ENCODE measurements at places on chromosomes 1 and 21.

GRCh38 chr1:207897188-207897587 is 13.7 kb downstream of the CD34 start:
- DNase-seq, result no peak

DNA sequence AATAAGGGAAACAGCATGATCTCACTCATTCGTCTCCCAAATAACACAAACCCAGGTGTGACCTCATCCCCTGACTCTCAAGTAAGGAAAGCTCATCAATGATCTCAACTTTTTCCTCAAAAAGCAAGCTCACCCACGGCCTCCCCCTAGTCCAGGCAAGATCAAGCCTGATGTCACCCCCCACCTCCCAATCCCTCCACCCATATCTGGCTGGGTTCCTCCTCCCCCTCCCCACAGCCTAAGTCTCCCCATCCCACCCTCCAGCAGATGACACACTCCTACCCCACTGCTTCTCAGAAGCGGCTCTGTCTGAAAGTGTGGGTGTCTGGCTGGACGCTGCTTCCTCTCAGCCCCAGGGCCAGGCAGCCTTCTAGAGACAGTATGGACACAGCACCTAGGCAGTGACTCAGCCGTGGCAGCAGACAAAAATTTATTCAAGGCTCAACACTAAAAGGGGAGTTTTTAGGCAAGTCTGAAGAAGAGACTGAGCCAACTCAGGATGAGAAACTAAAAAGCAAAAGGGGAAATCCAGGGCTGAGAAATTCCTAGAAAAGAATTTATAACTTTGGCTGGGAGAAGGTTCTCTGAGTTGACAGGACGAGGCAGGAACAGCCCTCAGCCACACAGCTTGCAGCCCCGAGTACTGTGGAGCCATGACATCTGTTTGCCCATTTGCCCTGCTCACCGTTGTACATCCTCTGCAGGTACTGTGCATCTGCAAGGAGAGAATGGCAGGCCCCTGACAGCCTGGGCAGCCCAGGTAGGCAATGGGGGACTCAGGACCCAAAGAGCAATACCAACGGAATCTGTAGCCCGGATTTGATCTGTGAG is 81.6 kb upstream of the LRRC8D start:
- peak; percentile 37 for DNase-seq

DNA sequence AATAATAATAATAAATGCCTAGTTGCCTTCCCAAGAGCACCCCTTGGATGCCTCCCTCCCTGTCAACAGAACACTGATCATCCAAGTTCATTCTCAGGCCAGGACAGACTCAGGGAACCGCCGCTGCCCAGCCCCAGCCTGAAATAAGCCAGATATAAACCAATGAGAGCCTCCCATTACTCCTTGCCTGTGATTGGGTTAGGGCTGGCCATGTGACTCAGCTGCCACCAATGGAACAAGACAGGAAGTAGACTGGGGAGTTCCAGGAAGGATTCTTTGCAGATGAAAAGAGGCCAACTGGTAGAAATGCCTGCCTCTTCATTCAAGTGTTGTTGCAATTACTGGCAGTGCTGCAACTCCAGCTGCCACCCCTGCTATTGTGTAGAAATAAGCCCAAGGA is 146.4 kb upstream of the TIAM1 start:
- no peak for DNase-seq

- DNase-seq, result no peak
Observed at GRCh38 chr1:166920561-166921475, 44.8 kb upstream of the TADA1 start.

DNA sequence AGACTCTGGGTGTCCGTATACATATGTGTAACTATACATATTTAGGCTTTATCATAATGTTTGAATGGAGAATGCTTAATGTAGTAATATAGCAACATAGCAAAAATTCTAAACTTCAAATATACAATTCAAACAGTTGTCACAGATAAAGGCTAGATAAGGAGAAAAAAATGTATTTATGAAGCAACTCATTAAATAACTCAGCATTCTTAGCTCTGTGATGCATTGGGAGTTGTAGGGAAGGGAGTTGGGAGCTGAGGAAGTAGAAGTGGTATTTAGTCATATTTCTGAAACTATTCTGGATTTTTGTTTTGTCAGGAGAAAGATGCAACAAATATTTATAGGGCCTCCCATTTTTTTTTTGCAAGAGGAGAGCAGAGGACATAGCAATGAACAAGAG is 197.8 kb downstream of the PBX1 start:
- DNase-seq, result no peak

DNA sequence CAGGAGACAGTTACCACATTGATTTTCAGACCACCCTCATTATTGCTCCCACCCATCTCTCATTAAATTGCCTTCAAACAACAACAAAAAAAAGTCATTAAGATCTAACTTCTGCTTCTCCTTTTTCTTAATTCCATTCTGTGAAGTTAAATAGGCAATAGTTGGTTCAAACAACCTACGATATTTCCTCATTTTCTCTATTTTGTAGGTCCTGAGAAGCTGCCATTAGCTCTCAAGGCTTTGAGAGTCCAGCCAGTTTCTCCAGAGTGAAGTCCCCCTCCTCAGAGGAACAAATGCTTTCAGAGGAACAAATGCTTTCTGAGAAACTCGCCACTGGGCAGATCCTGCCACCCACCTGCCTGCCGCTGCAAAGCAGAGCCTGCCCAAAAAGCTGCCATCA is 125.6 kb downstream of the ETS2 start:
- no peak for DNase-seq

DNA sequence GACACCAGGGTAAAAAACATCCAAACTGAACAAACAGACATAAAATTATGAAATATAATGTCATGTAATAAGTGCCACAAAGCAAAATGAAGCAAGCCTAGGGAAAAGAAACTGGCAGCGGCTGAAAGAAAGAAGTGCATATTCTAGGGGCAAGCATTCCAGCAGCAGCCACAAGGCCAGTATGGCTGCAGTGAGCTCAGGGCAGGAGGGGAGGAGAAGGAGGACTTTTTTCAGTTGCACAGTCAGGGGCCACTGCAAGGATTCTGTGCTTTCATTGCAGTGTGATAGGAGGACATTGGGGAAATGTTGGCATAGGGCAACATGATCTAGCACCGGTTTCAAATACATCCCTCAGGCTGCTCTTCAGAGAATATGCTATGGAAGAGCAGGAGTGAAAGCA is 263.8 kb downstream of the NEGR1 start:
- no peak for DNase-seq

All from RCC 7860 (cell line).